ENCODE measurements at places on chromosomes 5 and 9. TPM values are rescaled to one million over a fixed set of nuclear protein-coding genes. Genes with fewer than 3 reads are reported as not detected.

PLPPR1 gene
- polyA plus RNA-seq, result not detected

DNA sequence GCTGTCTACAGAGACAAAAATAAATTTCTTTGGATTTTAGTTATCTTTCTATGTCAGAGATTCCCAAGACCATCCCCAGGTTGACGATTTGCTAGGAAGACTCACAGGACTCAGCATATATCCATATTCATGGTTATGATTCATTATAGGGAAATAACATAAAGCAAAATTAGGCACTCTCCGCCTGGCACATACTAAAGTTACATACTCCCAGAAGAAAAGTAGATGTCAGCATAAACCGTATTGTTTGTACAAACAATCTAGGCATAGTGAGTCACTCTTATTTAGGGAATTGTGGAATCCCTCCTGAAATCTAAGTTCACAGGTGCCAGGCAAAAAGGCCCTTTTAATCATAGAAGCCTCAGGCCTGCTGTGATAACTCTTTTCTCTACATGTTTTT is 62.9 kb downstream of the INSL6 start:
- no peak overlapping the region for H3K4me3 ChIP-seq
- H3K27ac ChIP-seq, result no peak overlapping the region
- peaks cover 82% of the 10 kb centered on the region for H3K36me3 ChIP-seq
- no peak for DNase-seq
- H3K4me1 ChIP-seq, result no peaks in the 10 kb centered on the region
- H3K27me3 ChIP-seq, result no peaks in the 10 kb centered on the region

- H3K4me1 ChIP-seq, result peaks cover 34% of the 10 kb centered on the region
- peak; percentile 8 for DNase-seq
- no peak overlapping the region for H3K4me3 ChIP-seq
- H3K36me3 ChIP-seq, result no peaks in the 10 kb centered on the region
- H3K27me3 ChIP-seq, result no peaks in the 10 kb centered on the region
Observed at GRCh38 chr5:143793249-143793648, 18.7 kb upstream of the HMHB1 start.

GRCh38 chr5:23012842-23013241 is 159.7 kb upstream of the CDH12 start:
- H3K4me3 ChIP-seq, result peak overlapping the region; percentile 57
- H3K4me1 ChIP-seq, result no peaks in the 10 kb centered on the region
- H3K27me3 ChIP-seq, result no peaks in the 10 kb centered on the region
- DNase-seq, result no peak

DNA sequence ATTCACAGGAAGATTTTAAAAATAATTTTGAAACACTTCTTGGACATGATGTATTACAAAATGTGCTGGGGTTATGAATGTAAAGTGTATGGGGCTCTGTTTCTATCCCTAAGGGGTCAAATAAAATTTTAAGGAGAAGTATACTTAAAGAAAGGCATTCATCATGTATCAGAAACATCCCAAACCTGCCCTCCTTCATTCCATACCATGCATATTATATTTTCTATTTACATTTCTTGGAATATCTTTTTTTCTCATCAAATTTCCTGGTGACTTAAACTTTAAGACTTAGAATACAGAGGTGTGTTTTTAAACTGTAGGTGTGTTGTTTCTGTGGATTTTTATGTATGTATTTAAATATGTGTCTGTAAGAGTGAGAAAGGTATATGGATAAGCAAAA is 96.1 kb upstream of the ADAMTS19 start:
- H3K27ac ChIP-seq, result no peak overlapping the region
- H3K27me3 ChIP-seq, result no peaks in the 10 kb centered on the region
- no peaks in the 10 kb centered on the region for H3K36me3 ChIP-seq
- H3K4me3 ChIP-seq, result no peak overlapping the region

DNA sequence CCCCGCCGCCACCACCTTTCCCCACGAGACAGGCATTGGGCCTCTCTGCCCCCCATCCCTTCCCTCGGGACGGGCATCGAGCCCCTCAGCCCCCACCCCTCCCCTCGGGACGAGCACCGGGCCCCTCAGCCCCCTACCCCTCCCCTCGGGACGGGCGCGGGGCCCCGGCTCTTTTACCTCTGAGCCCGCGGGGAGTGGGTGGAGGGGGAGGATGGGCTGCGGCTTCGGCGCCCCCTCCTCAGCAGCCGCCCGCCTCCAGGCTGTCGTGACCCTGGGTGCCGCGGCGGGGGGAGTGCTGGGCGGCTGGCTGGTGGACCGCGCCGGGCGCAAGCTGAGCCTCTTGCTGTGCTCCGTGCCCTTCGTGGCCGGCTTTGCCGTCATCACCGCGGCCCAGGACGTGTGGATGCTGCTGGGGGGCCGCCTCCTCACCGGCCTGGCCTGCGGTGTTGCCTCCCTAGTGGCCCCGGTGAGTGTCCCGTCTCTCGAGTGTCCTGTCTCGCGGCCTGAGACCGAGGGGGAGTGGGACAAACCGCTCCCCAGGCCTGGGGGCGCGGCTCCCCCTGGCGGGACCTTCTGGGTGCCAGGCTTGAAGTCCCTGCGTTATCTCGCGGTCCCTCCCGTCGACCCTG is 791 bp downstream of the SLC2A8 start:
- no peak overlapping the region for H3K27ac ChIP-seq
- DNase-seq, result peak; percentile 13
- peak overlapping the region; percentile 72 for H3K4me3 ChIP-seq
- H3K4me1 ChIP-seq, result peaks cover 19% of the 10 kb centered on the region
- no peaks in the 10 kb centered on the region for H3K27me3 ChIP-seq

Data from CD14-positive monocyte (primary cell).